NCI-H2081 (cell line): ENCODE measurements at places on chromosomes 2 and 18.
A peak's percentile ranks its signal among the peaks of the same experiment; 100 is the strongest.

- DNase-seq, result no peak
These were observed 6.6 kb downstream of the TTLL4 start for GRCh38 chr2:218717262-218717661.

DNA sequence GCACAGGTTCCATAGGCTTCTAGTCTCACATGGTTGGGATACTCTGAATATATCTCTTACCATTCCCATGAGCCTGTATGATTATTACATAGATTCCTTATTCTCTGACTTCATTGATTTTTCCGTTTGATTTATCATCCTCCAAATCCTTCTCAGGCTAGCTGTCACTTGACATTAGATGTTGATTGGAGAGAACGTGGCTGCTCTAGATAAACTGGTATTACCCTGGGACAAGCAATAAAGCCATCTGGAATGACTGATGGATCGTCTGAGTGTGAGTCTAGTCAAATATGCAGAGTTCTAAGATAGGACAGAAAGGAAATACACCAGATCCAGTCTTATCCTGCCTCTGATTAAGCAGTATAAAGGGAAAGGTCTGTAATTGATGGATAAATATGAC, 325.6 kb upstream of the EPHA4 start:
- DNase-seq, result no peak

- no peak for DNase-seq
These were observed 33.2 kb downstream of the ADCY3 start for GRCh38 chr2:24886691-24887304.

DNA sequence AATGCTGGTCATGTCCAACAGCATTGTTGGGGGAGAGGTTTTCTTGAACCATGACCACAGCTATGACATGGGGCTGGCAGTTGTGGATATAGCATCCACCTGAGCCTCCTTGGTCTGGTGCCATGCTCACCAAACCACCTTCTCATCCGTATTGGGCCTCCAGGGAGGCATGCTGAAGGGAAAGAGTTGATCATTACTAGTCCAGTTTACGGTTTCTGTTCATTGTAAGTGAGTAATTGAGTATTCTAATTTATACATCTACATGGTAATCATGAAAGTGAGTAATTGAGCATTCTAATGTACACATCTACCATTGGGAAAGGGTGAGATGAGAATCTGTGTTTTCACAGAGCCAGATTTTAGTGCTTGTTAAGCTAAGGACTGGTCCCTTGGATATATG, 6.8 kb downstream of the TMEM87B start:
- no peak for DNase-seq

- peak; percentile 63 for DNase-seq
These were observed 213.0 kb upstream of the CELF4 start for GRCh38 chr18:37778417-37779165.

GRCh38 chr2:241067501-241068135, 34.5 kb downstream of the MTERF4 start:
- DNase-seq, result no peak

GRCh38 chr2:157377861-157378260, 52.2 kb upstream of the ERMN start:
- no peak for DNase-seq

DNA sequence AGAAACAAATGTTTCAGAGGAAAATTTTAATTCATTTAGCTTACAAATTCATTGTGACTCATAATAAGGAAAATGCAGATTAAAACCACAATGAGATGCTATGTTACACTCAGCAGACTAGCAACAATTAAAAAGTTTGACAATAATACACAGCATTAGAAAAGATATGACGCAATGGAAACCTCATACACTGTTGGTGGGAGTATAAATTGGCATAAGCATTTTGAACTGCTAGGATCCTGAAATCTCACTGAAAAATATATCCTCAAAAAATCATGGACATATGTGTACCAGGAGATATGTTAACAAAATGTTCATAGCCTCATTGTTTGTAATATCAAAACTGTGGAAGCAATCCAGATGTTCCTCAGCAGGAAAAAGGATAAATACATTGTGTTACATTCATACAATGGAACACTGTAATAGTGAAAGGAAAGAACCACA, 13.7 kb downstream of the CALCRL start:
- DNase-seq, result no peak

- no peak for DNase-seq
These were observed 191.4 kb downstream of the NYAP2 start for GRCh38 chr2:225590932-225591331.

GRCh38 chr2:6782517-6783237, 83.0 kb downstream of the CMPK2 start:
- DNase-seq, result no peak

GRCh38 chr2:150878356-150878755, 383.3 kb downstream of the RBM43 start:
- DNase-seq, result no peak

- no peak for DNase-seq
These were observed 51.2 kb upstream of the NOSTRIN start for GRCh38 chr2:168751104-168751740.

DNA sequence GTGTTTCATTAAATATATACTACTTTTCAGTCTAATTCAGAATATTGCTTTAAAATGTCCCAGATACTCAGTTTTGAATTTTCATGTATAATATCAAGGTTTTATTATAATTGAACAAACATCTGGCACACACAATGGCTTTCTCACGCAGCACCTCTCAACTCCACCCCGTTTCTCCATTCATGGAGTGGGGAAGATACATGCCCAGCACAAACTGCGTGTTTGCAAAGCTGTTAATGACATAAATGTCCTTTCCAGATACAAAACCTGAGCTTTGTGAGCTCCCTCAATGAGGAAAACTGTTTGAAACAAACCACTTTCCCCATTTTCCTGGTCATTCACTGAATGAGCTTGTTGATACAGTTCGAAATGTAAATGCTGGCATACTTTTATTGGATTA, 150.3 kb upstream of the RASGRP3 start:
- peak; percentile 6 for DNase-seq

- no peak for DNase-seq
These were observed 69.0 kb upstream of the DDX18 start for GRCh38 chr2:117745537-117745936.
